Kasumi-1 (cell line): ENCODE measurements at places on chromosomes 7 and 10.

DNA sequence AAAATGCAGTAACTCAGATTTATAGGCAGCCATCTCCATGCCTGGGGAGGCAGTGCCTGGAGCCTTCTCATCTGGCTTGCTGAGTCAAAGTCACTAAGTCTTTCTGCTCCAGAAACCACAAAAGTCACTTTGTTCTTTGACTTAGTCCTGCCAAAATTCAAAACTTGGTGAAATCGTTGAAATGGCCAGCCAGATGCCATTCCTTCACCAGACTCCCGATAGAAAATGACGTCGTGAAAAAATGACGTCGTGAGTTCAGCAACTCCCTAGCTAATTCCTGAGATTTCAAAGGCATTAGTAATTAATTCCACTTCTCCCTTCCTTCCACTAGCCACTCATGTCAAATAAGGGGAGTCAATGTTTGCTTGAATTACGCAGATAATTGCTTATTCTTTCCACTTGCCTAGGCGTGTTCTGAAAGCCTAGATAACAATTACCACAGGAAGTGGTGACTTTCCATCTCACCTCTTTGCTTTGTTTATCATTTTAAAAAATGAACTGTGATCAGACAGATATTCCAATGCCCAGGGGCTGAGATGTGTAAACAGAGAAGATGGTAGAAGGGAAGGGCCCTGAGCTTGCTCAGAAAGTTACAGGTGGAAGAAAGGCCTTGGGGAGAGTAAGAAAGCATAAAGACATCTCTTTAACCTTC lies 48.5 kb upstream of the OSBPL3 start:
- DNase-seq: no peak

- DNase-seq: no peak
These were observed 216.4 kb downstream of the SEC23IP start for GRCh38 chr10:120108916-120109315.

DNA sequence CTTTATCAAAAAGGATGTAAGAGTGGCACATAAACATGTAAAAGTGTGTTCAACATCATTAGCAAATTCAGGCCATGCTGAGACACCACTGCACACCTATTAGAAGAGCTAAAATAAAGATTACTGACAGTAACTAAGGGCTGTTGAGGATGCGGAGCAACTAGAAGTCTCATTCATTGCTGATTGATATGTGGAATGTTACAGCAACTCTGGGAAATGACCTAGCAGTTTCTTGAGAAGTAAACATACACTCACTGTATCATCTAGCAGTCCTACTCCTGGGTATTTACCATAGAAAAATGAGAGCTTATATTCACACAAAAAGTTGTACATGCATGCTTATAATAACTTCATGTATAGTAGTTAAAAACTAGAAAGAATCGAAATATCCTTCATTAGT lies 77.3 kb downstream of the CCSER2 start:
- DNase-seq: no peak

DNA sequence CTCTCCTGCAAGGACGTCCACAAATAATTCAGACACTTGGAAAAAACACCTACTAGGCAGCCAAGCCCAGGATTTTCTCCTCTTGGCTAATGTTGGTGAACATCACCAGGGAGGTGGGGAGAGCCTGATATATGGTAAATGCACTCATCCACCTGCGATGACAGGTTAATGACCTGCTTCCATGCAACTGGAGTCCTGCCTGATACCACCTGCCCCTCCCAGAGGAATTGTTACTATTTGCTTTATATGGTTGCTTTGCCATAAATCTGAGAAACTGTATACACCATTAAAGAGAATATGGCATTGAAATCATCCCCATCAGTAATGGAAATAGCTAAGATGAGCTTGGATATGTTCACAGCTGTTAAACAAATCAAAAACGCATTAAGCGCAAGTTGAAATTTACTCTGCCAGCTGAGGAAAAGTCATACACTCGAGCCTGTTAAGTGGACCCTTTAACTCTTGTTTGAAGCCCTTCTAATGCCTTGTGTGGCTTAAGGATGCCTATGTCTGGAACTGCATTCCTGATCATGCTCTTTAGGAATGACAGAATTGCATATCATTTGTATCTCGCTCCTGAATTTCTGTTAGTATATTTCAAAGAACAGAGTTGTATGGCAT lies 208.3 kb downstream of the PRPF18 start:
- DNase-seq: no peak

DNA sequence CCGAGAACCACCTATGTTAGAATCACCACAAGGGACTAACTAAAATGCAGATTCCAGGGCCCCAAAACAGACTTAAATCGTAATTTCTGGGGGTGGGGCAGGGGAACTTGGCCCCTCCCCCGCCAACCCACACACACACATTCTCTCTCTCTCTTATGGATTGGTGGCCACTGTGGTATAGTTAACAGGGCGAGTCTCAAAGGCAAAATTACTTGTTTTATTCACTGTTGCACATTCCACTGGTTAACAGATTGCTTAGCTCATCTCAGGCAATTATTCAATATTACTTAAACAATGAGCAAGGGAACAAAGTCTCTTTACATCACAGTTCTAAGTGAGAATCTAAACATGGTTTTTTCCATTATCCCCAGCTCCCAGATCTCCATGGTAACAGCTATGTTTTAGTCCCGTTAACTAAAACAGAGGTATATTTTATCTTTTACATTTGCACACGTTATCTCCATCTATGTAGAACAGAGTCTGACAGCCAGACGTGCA lies 38.5 kb downstream of the IGF2BP3 start:
- no peak for DNase-seq

DNA sequence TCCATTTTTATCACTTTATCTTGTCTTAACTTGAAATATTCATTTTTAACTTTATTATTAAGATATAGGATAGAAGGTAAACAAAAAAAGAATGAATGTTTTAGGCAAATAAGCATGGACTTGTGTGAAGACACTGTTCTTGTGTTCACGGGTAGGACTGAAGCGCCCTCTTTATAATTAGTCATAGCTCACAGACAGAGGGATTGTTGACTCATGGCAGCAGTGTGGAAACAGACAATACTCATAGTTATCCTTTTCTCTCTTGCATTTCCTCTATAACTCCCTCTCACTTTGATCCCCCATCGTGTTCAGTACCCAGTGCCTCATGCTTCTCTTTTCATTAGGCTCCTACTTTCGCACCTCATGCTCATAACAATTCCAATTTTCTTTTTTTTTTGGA lies 731.8 kb downstream of the PHTF2 start:
- DNase-seq: no peak

DNA sequence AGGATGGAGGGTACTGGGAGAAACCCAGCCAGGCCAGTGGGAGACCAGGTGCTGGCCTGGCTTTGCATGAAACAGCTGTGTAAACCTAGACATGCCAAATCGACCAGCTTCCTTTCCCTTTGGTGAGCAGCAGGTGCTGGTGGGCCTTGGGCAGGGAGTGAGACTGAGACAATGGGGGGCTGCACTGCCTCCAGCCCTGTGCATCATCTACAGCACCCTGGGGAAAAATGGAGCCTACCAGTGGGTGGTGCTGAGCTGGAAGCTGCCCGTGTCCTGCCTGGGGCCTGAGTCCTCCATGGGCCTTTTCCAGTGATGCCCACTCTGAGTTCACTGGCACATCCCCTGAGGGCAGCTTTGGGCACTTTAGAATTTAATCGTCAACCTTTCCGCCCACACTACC lies 19.2 kb upstream of the DDC start:
- DNase-seq: no peak
